ENCODE measurements at places on chromosomes 13 and 19.

- DNase-seq, result no peak
Observed at GRCh38 chr13:99225078-99225477, 24.4 kb downstream of the UBAC2 start.

DNA sequence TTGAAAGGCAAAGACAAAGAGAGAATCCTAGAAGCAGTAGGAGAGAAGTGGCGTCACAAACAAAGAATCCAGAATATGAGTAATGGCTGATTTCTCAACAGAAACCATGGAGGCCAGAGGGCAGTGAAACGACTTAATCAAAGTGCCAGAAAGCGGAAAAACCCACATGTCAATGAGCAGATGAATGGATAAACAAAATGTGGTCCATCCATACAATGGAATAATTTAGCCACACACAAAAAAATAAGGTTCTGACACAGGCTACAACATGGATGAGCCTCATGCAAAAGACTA lies 52.2 kb upstream of the RANBP3 start:
- DNase-seq, result no peak

DNA sequence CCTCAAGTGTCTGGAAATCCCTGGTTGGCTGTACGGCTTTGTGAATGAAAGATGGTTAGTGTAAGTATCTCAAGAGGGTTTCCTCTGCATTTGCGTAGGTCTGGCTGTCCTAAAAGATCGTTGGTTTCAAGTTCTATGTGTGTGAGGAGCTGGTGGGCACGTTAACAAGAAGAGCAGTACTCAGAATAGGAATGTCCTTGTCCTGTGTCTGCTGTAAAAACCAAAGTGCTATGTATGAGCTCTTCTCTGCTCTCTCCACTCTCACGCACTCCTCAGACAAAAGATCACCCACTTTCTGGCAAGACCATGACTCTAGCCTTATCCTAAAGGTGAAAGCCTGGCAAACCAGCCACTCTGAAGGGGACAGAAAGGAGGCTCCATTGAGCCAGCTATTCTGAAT lies 39.1 kb downstream of the USP12 start:
- DNase-seq, result no peak

DNA sequence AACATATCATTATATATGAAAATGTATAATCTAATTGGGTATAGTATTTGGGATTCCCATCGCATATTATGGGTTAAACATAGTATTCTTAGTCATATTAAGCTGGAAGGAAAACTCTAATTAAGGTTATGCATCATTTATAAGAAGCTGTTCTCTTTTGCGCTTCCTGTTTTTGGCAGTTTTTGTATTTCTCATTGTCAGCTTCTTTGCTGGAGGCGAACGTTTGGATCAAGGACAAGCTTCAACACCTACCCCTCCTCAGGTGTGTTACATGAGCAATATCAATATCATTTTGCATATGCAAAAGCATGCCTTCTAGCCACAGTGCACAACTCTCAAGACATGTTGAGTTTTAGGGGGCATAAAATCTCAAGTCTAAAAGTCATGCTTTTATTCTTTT lies 439.8 kb downstream of the TDRD3 start:
- DNase-seq, result no peak

DNA sequence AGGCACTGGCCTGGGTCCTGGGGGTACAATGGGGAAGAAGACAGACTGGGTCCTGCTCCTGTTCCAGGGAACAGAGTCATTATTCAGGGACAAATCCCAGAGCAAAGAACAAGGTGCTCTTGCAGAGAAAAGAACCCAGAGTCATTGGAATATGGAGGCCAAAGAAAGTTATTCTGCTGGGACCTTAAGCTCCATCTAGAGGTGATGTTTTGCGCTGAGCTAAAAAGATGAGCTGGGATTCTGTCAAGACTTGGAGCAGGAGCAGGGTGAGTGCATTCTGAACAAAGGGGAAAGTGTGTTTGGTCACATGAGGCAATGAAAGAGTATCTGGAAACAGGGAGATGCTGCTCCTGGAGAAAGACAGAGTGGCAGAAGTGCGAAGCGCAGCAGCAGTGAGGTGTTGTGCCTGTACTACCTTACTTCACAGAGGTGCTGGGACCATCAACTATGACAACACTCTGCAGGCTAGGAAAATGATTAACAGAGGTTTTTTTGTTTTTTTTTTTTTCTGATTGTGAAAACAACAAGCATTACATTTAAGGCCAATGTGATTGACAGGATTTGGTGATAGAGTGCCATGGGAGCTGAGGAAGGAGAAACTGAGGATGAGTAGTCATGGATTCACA lies 95.3 kb upstream of the TNFSF11 start:
- DNase-seq, result no peak

- no peak for DNase-seq
Observed at GRCh38 chr19:2588081-2588777, 112.3 kb downstream of the GADD45B start.

- no peak for DNase-seq
Observed at GRCh38 chr13:77412116-77412635, 85.3 kb upstream of the MYCBP2 start.

- DNase-seq, result no peak
Observed at GRCh38 chr13:44153496-44153895, 220.1 kb upstream of the SERP2 start.

DNA sequence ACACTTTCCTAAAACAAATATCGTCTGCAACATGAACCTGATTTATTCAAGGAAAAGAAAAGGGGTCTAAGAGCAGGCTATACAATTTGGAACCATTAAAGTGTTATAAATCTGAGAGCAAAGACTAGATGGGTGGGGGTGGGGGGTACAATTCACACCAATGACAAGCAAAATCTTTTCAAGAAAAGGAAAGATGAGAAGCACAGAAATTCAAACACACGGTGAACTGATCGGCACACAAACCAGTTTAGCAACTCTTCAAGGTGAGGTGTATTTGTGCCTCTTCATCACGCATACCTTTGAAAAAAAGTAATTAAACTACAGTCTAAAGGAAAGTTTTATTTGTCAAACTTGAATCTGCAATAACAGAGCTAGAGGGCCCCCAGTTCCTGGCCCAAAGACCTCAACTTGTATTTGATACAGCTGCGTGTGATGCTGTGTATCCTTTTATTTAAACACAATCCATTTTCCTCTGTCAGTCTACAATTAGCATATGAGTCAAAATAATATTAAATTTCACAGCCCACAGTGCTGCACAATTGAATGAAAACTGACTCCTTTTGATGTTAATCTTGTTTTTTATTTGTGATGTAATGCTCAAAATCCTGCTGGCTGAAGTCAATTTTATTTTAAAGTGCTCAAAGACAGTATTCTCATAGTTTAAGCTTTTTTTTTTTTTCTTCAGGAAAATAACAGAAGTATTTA lies 14.2 kb downstream of the EFNB2 start:
- no peak for DNase-seq
